ENCODE measurements at places on chromosomes 2 and 18. TPM values are rescaled to one million over a fixed set of nuclear protein-coding genes. Genes with fewer than 3 reads are reported as not detected.

Gene CRYGC
- not detected for total RNA-seq

Gene B4GALT6
- total RNA-seq: 1.7 TPM

Gene CNRIP1
- not detected for total RNA-seq

Gene CXCR4
- total RNA-seq: 2,047 TPM

- no peak for DNase-seq
Observed at GRCh38 chr2:98438190-98439133, 6.2 kb upstream of the INPP4A start.

Gene REG3G
- not detected for total RNA-seq

Measured in B cell (primary cell).